ENCODE measurements at places on chromosomes 2 and 18.
A peak's percentile ranks its signal among the peaks of the same experiment; 100 is the strongest.

DNA sequence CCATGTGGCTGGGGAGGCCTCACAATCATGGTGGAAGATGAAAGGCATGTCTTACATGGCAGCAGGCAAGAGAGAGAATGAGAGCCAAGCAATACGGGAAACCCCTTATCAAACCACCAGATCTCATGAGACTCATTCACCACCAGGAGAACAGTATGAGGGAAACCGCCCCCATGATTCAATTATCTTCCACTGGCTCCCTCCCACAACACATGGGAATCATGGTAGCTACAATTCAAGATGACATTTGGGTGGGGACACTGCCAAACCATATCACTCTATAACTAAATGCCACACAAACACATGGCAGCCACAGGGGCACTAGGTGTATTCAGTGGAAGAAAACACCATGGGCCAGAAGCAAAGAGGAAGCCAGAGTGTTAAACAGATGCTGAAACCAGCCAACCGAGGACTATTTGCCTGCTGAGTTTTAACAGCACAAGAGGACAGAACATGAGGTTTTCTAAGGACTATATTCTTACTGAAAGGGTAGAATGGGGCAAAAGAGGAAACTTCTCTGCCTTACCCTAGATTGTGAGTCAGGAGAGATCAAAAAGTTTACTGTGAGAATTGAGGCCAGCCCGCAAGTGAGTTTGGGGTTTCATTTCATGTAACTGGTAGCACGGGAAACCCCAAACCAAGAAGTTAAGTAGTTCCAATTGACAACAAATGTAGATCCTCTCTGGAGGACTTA, 49.2 kb downstream of the SIGLEC15 start:
- peak; percentile 72 for DNase-seq

GRCh38 chr2:203469546-203469945, 65.6 kb downstream of the RAPH1 start:
- DNase-seq: no peak

DNA sequence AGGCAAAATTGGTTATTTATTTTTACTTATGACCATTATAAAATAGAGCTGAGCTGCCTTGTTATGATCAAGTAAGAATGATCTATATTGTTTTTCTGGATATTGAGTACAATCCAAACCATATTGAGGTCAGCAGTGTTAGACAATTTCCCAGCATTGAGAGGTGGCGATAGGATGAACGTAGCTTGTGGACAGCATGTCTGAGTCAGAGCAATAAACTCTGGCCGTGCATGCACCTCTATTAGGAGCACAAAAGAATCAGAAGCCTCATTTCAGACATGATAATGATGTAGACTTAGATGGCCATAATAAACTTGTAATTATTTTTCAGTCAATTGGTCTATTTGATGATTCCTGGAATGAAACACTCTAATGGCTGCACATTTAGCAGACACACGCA, 491.6 kb downstream of the RIT2 start:
- DNase-seq: no peak

DNA sequence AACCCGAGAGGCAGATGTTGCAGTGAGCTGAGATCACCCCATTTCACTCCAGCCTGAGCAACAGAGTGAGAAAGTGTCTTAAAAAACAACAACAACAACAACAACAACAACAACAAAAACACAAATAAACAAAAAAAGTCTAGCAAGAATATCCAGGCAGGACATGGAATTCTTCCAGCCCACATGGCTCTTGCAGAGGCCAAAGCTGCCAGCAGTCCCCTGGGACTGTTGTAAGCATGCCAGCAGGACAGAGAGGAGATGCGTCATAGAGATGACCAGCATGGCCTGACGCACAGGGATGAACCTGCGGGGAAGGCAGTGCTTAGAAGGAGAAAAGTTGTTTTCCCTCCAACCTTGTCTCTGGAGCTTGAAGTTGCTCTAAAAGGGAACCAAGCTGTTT, 182.3 kb upstream of the PGAP1 start:
- DNase-seq: no peak

DNA sequence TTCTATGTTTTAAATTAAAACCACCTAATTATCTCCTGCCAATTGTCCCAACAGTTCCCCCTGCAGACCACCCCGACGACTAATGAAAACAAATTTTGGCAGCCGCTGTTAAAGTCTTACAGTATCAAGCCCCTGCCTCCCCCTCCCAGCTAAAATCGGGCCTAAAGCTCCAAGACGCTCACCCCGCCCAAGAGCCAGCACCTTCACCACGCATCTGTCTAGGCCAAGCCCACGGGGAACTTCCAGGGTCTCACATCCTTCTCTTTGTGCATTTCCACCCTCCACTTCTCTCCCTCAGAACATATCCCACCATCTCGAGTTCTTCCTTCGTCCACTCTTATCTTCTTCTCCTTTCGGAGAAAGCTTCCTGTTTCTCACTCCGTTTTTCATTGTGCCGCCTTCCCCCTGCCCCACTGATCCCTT, 445 bp downstream of the PRPF40A start:
- DNase-seq: peak; percentile 27

DNA sequence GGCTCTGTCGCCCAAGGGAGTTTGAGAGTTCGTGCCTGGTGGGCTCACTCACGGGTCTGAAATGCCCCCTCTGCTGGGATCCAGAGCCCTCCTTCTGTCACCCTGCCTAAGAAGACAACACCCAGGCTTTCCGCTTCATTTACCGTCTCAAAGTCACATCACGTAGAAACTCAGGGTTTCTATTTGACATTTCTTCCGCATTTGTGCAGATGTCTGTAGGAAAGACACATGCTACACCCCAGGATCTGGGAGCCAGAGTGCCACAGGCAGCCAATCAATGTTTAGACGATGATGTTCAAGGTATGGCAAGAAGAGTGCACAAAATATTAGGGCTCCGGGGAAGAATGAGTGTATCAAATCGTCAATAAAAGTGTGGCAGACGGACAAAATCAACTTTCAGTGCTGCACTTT, 24.4 kb upstream of the ACKR3 start:
- DNase-seq: no peak

GRCh38 chr2:64551851-64552250, 27.7 kb downstream of the AFTPH start:
- DNase-seq: no peak

DNA sequence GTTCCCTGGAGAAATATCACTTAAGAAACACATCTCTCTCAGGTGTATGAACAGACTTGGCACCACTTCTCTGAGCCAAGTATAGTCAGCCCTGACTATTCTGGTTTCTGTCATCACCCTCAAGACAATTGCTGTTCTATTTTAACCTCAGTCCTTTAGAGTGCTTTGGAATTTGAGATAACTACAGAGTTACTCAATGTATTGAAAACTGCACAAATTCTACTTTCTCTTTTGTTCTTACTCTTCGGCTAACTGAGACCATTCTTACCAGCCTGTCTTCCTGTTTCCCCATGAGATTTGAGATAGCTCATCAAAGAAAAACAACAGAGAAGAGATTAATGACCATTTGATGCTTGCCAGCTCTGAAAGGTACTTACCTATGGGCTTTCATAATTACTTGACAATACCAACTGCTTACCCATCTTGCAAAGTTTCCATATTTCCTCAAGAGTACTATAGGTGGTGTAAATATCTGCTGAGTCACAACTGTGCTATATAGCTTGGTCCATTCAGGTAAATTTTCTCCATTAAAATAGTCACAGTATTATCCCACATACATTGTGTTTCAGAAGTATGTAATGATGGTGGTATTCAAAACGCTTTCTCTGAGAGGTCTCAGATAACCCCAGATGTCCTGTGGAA, 467.5 kb upstream of the CHST9 start:
- DNase-seq: no peak

- no peak for DNase-seq
Observed at GRCh38 chr18:54932472-54932871, 26.8 kb downstream of the CCDC68 start.

DNA sequence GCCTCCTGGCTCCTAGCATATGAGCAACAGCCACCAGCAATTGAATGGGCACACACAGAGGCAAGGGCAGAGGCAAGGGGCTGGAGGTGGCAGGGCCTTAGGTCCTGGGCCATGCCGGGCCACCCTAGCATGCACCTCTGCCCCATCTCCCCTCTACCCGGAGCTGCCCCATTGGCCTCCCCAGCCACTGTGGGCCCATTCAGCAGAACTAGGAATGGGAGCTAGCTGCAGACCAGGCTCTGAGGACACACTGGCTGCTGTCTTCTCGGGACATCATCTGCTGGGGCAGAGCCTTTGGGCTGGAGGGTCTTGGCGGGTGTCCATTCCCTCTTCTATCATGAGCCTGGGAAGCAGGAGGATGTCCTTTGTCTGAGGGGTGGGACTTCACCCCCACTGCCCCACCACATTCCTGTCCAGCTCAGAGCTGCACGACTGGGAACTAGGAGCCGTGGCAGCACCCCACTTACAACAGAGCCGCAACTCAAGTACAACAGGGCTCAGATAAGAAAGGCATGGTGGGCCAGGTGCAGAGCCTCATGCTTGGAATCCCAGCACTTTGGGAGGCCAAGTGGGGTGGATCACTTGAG, 800 bp downstream of the VIL1 start:
- DNase-seq: no peak

GRCh38 chr2:10431797-10432196, 16.3 kb downstream of the ODC1 start:
- DNase-seq: no peak

DNA sequence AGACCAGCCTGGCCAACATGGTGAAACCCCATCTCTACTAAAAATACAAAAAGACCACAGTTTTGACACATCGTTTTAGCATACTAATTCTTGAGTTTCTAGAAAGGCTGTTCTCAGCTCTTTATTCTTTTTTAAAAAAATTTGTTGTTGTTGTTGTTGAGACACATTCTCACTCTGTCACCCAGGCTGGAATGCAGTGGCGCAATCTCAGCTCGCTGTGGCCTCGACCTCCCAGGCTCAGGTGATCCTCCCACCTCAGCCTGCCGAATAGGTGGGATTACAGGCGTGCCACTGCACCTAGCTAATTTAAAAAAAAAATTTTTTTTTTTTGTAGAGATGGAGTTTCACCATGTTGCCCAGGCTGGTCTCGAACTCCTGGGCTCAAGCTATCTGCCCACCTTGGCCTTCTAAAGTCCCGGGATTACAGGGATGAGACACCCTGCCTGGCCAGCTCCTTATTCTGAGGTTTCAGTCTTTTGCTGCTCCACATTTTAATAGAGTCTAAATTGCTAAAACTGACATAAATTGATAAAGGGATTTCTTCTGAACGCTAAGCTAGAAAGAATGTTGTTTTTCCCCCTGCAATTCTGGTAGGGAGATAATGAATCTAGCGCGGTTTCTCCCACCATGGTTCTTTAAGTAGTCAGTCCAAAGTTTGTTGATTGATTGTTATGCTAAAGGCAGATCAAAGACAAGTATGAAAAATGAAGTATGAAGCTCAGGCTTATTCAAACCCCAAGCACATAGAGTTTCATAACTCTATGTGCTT, 32.6 kb upstream of the CABLES1 start:
- DNase-seq: no peak

- peak; percentile 52 for DNase-seq
Observed at GRCh38 chr2:230751062-230751461, 38.4 kb downstream of the CAB39 start.

GRCh38 chr18:12281861-12282260, 26.2 kb upstream of the TUBB6 start:
- DNase-seq: no peak

GRCh38 chr18:40673150-40673549, 1281.9 kb upstream of the PIK3C3 start:
- DNase-seq: no peak

DNA sequence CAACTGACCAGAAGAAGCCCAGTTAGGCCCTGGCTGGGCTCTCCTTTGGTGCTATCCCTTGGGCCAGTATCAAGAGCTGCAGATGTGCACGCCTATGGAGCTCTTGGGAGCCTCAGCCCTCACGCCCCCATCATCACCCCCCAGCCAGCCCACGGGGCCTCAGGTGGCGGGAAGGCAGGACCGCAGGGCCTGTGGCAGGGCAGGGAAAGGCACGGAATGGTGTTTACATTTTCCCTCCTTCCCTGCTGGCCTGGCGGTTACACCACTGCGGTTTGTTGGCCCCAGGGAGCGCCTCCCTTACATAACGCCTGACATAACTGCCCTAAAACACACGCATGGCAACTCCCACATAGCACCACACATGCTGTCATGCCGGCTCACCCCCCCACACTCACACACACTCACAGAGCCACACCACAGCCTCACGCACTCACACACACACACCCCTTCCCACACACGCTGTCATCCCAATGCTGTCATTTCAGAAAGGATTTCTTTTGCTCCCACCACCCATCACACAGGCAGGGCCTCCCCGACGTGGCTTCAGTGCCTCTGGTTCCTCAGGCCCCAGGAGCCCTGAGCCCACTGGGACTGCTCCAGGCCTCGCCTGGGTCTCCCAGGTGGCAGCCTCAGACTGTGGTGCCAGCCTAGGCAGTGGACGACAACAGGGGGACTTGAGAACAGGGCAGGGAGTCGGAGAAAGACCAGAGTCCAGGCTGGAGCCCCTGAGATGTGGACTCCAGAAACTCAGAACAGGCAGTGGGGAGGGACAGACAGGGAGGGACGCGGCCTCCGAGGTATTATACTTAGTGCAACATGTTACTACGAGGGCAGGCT, 15.7 kb downstream of the ZFP36L2 start:
- DNase-seq: no peak

GRCh38 chr18:23608211-23608610, 21.9 kb upstream of the NPC1 start:
- DNase-seq: no peak

DNA sequence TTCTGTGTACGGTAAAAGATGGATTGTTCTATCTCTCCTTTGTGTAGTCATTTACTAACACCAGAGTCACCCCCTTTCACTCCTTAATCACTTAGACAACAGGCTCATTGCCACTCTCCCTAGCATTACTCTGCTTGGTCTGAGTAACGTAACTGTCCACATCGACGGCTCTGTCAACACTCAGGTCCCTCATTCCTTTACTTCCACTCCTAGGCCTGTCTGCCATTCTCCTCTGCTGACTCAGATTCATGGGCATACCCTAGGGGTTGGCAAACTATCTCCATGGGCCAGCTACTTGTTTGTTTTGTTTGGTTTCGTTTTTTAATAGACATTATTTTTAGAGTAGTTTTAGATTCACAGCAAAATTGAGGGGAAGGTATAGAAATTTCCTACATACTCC, 243.9 kb downstream of the NR4A2 start:
- DNase-seq: no peak

DNA sequence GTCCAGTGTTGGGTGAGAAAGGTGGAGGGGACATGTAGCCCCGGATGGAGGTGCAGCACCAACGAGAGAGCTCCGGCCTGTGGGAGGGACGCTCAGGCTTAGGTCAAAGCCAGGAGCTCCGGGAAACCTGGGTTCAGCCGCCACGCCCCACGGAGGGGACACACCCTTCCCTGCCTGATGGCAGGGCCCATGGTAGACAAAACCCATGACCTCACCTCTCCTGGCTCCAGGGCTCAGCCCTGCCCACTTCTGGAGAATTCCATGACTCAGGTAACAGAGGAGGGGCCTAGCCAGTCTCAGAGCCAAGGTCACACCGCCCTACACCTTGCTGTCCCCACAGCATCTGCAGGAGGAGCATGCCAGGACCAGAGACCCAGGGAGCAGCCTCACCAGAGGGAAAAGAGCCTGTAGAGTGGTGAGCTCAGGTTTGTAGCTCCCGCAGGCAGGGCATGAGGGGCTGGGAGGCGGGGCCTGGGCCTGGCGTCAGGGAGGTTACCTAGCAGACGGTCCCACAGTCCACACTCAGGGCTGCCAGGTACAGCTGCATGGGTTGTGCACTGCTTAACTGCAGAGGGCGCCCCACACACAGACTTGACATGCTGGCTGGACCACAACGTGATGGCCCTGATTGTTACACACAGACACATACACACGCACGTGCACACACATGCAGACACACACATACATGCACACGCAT, 70.8 kb upstream of the SMAD7 start:
- DNase-seq: peak; percentile 47

GRCh38 chr2:172244419-172245130, 141.9 kb upstream of the DLX2 start:
- DNase-seq: no peak

All from CD4-positive, alpha-beta T cell treated with Interleukin-2 at 100 ng/mL for 4 hours (primary cell).